NAMALWA (cell line): ENCODE measurements at places on chromosomes 12 and 14.

GRCh38 chr14:59356767-59357166, 108.4 kb downstream of the GPR135 start:
- DNase-seq, result peak; percentile 42

DNA sequence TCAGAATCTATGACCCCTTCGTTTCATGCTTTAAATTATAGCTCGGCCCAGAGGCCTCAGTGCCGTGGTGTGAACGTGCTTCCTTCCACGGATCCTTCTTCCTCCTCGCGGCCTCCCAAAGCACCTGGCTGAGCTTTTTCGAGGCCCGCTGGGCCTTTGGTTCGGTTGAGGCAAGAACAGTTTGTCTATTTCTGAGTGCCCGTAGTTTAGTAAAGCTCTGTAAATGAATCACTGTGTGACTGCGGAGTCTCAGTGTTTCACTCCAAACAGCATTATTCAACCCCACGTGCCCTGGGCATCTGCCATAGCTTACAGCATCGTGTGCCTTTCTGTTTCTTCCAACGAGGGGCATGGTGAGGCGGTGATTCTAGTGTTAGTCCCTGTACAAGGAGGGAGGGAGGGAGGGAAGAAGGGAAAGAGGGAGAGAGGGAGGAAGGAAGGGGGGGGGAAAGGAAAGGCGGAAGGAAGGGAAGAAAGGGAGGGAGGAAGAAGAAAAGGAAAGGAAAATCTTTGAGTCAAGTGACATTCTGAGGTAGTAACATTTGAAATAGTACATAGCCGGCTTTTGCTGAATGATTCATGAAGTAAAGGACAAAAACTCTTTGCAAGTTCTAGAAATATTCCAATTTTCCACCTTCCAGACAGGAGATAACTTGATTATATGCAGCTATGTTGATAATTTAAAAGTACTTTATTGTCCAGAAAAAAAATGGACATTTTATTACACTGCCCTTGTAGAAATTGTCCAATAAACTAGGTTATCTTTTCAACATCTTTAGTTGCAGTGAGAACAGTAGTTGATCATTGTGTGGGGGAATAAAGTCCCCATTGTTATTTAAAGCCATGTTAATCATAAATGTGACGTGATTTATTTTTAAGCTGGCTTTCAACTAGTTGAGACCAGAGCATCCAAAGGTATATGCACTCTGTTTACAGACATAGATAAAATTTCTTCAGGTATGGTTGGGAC, 1.2 kb upstream of the TRIM9 start:
- DNase-seq, result peak; percentile 4

- DNase-seq, result no peak
These were observed 156.3 kb upstream of the FKBP4 start for GRCh38 chr12:2638273-2639019.

- no peak for DNase-seq
These were observed 60.2 kb downstream of the ARHGAP5 start for GRCh38 chr14:32137313-32137712.

DNA sequence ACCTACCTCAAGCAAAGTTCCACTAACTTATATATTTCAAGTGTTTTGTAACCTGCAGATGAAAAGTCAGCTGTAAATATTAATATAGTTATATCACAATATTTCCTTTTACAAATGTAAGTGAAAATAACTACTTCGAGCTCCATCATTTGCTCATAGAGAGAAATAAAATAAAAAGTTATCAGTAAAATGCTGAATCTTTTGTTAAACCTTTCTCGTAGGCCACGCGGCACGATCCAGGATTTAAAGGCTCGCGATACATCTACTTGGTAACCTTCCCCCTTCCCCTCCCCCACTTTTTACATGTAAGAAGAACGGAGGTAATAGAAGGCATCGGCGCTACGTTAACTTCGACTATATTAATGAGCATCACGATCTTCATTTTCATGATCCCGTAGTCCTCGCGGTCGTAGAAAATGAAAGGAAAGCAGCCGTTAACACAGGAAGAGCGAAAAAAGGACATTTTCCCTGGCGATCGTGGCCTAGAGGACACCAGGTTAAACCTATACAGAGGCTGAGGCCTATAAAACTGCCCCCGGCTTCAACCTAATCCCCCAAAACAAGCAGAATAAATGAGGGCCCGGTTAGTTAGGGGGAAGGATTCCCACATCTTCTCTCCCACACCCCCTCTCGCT, 508 bp downstream of the HNRNPC start:
- DNase-seq, result peak; percentile 74

GRCh38 chr12:63897931-63898330, 53.4 kb downstream of the SRGAP1 start:
- DNase-seq, result no peak

DNA sequence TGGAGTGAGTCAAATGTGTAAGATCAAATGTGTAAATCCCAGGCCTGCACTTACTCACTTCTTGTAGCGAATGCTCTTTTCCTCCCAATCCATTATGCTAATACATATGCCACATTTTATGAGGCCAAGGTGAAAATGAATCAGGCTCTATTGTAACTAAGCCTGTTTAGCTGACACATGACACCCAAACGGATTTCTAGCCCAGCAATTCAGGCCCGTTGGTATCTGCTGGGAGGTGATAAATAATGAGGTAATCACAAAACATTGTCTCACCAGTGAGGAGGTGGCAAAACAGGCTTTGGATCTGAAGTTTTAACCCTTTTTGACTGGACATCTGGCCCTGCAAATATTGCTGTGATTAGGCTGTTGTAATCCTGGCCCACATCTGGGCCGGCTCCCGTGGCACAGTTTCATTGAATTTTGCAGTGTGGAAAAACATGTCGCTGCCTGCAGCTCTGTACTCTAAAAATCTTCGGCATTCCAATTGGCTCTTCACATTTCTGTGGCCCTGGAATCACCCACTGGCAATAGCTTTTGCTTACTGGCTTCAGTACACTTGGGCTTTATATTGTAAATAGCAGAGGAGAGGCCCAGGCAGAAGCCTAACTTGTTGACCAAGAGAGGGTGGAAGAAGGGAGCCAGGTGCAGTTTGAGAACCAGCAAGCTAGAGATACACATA, 106.1 kb downstream of the PAX9 start:
- DNase-seq, result no peak

- DNase-seq, result no peak
These were observed 234.3 kb downstream of the VRK1 start for GRCh38 chr14:97031530-97031929.

- no peak for DNase-seq
These were observed 18.7 kb upstream of the POP5 start for GRCh38 chr12:120599672-120600552.
